Mesothelial cell of epicardium (in vitro differentiated cells): ENCODE measurements at places on chromosomes 6 and 20. TPM values are rescaled to one million over a fixed set of nuclear protein-coding genes. Genes with fewer than 3 reads are reported as not detected.
A peak's percentile ranks its signal among the peaks of the same experiment; 100 is the strongest.

DNA sequence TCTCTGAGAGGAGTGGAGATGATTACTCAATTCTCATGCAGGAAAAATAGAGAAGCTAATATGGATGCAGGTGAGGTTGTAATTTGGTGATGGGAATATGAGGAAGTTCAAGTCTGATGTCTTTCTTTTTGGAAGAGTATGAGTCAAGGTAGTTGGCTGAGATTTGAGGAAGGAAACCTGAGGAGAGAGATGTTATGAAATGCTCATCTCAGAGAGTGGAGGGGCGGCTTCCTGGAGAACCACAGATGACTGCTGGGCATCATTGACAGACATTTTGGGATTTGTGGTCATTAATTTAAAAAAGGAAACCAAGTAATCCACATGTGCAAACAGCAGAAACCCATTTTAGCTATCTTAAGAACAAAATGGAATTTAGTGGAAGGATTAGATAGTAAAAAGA, 72.5 kb upstream of the UST start:
- H3K27ac ChIP-seq: no peak overlapping the region
- H3K4me1 ChIP-seq: no peaks in the 10 kb centered on the region
- H3K27me3 ChIP-seq: no peaks in the 10 kb centered on the region
- peaks cover 2% of the 10 kb centered on the region for H3K36me3 ChIP-seq

The PPP1R14C gene
- total RNA-seq: 0.16 to 0.38 TPM (median 0.27 TPM) in 3 replicates

DNA sequence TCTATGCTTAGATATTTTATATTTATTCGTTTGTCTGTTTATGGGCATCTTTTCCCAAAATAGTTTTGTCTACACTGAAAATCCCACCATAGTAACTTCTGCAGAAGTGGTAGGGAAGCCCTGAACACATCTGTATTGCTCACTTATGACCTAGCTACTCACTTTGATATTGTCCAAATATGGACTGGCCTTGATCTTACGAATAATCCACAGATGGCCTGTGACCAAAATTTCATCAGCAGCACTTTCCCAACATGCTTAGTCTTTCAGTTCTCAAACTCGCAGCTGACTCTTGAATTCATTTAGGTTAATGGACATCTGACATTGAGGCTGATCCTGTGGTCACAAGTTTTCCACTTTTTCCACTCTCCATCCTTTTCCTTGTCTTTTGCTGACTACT, 80.8 kb upstream of the BEND3 start:
- peaks cover 17% of the 10 kb centered on the region for H3K36me3 ChIP-seq
- no peak overlapping the region for H3K4me3 ChIP-seq
- H3K27ac ChIP-seq: no peak overlapping the region
- no peaks in the 10 kb centered on the region for H3K4me1 ChIP-seq
- no peaks in the 10 kb centered on the region for H3K27me3 ChIP-seq

GRCh38 chr20:21232546-21233280, 70.4 kb upstream of the XRN2 start:
- H3K4me3 ChIP-seq: no peak overlapping the region
- no peak overlapping the region for H3K27ac ChIP-seq
- H3K36me3 ChIP-seq: peaks cover 7% of the 10 kb centered on the region
- no peaks in the 10 kb centered on the region for H3K4me1 ChIP-seq

- peak overlapping the region; percentile 34 for H3K4me3 ChIP-seq
- H3K4me1 ChIP-seq: peaks cover 6% of the 10 kb centered on the region
- no peak for DNase-seq
- peaks cover 25% of the 10 kb centered on the region for H3K36me3 ChIP-seq
These were observed 5.4 kb downstream of the NKX2-4 start for GRCh38 chr20:21391972-21392352.

The RAET1L gene
- total RNA-seq: not detected in 3 replicates

The PRSS16 gene
- 16.2 to 20.6 TPM (median 19.1 TPM) in 3 replicates for total RNA-seq

The VEGFA gene
- 181 to 186 TPM (median 185 TPM) in 3 replicates for total RNA-seq

- no peak overlapping the region for H3K4me3 ChIP-seq
- H3K4me1 ChIP-seq: peaks cover 10% of the 10 kb centered on the region
- H3K27ac ChIP-seq: no peak overlapping the region
- no peaks in the 10 kb centered on the region for H3K27me3 ChIP-seq
- DNase-seq: no peak
- H3K36me3 ChIP-seq: no peaks in the 10 kb centered on the region
These were observed 386.9 kb upstream of the HSF2 start for GRCh38 chr6:122012578-122012977.

GRCh38 chr20:4132956-4133355, 117.6 kb upstream of the RNF24 start:
- H3K4me1 ChIP-seq: no peaks in the 10 kb centered on the region
- no peaks in the 10 kb centered on the region for H3K36me3 ChIP-seq
- no peak for DNase-seq
- H3K4me3 ChIP-seq: no peak overlapping the region

DNA sequence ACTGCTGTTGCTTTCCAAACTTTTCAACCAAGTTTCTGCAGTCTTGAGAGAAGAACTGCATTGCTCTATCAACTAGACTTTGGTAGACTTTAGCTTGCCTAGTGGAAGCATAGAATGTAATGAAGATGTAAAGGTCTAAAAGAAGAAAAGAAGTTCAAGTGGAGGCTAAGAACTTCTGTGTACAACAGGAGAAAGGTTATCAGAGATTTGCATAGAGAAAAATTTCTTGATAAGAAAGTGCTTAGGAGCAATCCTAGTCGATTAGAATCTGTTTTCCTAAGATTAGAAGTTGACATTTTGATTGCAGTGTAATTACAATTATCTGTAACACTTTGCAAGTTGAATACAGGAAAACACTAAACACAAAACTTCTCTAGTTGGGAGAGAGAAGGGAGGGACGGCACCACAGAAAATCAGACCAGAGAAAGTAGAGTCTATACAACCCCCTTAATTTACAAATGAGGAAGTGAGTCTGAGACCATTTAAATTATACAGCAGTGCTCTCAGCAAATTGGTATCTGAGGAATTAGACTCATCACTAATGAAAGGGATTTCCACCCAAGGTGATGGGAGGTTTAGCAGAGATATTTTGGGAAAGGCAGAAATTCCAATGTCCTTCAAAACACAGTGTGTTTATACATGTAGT, 194.3 kb upstream of the MARCKS start:
- H3K36me3 ChIP-seq: no peaks in the 10 kb centered on the region
- H3K27ac ChIP-seq: no peak overlapping the region
- no peak for DNase-seq
- H3K27me3 ChIP-seq: no peaks in the 10 kb centered on the region
- no peak overlapping the region for H3K4me3 ChIP-seq
- H3K4me1 ChIP-seq: peaks cover 6% of the 10 kb centered on the region

DNA sequence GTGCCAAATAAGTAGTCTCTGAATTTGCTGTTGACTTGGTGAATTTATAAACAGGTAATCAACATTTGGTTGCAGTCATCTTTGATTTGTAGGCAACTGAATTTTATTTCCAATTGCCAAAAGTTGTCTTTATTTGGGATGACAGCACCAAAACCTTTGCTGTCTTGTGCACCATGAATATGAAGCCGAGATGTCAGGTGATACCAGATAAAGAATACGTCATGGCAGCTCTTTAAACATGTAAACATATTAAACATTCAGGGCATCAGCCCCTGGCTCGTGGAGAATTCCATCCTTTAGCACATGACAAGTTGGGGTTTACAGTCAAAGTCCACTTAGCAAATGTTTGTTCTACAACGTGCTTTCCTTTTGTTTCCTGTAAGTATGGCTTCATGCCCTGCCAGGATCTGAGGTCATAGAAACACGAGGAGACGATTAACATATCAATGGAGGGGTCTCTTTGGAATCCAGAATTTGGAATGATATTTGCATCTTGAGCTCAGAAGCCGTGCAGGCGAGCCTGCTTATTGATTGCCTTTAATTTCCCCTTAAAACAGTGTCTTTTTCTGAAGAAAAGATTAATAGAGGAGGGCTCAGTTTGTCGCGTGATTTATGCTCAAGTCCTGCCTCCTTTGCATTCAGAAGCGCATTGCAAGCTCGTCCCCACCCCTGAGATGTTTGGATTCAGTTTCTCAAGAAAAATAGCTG, 170.2 kb upstream of the ZNF217 start:
- H3K27ac ChIP-seq: peak overlapping the region; percentile 37
- DNase-seq: no peak
- H3K27me3 ChIP-seq: no peaks in the 10 kb centered on the region

GRCh38 chr6:137518386-137518983, 24.3 kb upstream of the OLIG3 start:
- H3K4me1 ChIP-seq: peaks cover 18% of the 10 kb centered on the region
- no peak overlapping the region for H3K27ac ChIP-seq
- no peak overlapping the region for H3K4me3 ChIP-seq
- DNase-seq: no peak

- H3K36me3 ChIP-seq: peaks cover 4% of the 10 kb centered on the region
- H3K27ac ChIP-seq: peak overlapping the region; percentile 87
- H3K4me1 ChIP-seq: peaks cover 46% of the 10 kb centered on the region
- no peak for DNase-seq
- no peak overlapping the region for H3K4me3 ChIP-seq
These were observed 6.2 kb downstream of the LMBRD1 start for GRCh38 chr6:69790629-69791028.

DNA sequence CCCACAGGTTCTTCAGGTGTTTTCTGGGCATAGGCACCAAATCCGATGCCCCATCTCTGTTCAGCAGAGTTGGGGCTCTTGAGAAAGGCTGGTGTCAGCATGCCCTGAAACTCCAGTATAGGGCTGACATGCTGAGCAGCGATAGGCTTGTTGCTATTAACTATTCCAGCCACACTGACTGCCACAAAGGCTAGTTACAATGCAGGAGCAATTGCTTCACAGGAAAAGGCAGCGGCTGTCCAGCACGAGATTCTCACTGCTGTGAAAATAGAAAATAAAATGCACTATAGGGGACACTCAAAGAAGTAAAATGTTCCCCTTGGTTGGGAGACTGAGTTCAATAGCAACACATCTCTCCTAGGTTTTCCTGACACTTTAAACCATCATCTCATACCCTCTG, 112.4 kb downstream of the BFSP1 start:
- no peaks in the 10 kb centered on the region for H3K36me3 ChIP-seq
- peaks cover 43% of the 10 kb centered on the region for H3K27me3 ChIP-seq
- no peak overlapping the region for H3K27ac ChIP-seq
- H3K4me3 ChIP-seq: no peak overlapping the region

The ASIP gene
- not detected in 3 replicates for total RNA-seq

DNA sequence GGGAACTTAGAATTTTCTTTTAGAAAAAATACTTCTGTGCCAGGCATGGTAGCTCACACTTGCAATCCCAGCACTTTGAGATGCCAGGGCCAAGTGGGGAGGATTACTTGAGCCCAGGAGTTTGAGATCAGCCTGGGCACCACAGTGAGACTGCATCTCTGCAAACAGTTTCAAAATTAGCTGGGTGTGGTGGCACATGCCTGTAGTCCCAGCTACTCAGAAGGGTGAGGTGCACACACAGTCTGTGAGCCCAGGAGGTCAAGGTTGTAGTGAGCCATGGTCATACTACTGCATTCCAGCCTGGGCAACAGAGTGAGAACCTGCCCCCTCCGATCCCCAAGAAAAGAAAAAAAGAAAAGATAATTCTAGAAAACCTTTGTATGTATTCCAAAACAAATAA, 346.0 kb upstream of the KCNQ5 start:
- H3K4me1 ChIP-seq: peaks cover 5% of the 10 kb centered on the region
- no peak overlapping the region for H3K27ac ChIP-seq
